ENCODE measurements at places on chromosomes 1 and 21.
A peak's percentile ranks its signal among the peaks of the same experiment; 100 is the strongest.

GRCh38 chr1:227372726-227373130 lies 54.4 kb upstream of the CDC42BPA start:
- DNase-seq, result no peak

DNA sequence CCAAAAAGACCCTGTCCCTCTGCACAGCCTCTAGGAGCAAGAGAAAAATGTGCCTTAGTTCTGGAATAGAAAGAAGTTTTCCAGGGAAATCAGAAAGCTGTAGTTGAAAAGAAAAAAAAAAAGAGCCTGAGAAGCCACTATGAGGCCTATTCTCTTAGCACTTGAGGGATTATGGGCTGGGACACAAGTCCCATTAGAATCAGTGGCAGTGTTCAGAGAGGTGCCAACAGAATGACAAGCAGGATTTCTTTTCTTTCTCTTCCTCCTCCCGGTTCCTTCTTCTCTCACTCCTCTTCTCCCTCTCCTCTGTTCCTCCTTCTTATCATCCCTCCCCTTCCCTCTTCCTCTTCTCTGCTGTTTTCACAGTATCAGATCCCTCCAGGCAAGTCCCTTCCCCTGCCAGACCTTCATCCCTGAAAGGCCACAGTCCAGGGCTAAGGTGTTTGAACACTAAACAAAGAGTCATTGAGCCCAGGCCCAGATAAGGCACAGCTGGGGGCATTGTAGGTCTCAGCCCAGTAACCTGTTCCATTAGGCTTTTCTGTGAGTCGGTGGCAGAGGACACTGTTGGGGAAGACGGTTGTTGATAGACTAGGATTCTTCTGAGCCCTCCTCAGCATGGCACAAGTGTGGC lies 64.7 kb upstream of the LPGAT1 start:
- DNase-seq, result no peak

DNA sequence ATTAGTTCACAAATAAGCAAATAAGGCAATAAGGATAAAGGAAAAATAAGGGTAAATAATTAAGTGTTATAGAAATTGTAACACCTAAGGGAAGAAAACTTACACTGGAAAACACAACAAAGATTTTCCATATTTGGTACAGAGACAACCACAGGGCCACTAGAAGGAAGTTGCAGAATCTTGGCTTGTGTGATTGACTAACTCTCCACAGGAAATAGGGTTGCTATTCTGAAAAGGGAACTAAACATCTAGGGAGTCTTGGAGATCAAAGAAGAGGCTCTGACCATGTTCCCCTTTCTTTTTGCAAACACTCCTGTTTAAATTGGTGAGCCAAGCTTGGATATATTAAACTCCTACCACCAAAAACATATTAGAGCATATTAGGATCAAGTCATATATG lies 59.1 kb downstream of the APCS start:
- no peak for DNase-seq

- DNase-seq, result no peak
Observed at GRCh38 chr1:153400244-153400643, 9.4 kb upstream of the S100A8 start.

- DNase-seq, result no peak
Observed at GRCh38 chr1:19973616-19974015, 5.8 kb downstream of the PLA2G2A start.

- no peak for DNase-seq
Observed at GRCh38 chr1:160999376-160999775, 21.6 kb downstream of the F11R start.

DNA sequence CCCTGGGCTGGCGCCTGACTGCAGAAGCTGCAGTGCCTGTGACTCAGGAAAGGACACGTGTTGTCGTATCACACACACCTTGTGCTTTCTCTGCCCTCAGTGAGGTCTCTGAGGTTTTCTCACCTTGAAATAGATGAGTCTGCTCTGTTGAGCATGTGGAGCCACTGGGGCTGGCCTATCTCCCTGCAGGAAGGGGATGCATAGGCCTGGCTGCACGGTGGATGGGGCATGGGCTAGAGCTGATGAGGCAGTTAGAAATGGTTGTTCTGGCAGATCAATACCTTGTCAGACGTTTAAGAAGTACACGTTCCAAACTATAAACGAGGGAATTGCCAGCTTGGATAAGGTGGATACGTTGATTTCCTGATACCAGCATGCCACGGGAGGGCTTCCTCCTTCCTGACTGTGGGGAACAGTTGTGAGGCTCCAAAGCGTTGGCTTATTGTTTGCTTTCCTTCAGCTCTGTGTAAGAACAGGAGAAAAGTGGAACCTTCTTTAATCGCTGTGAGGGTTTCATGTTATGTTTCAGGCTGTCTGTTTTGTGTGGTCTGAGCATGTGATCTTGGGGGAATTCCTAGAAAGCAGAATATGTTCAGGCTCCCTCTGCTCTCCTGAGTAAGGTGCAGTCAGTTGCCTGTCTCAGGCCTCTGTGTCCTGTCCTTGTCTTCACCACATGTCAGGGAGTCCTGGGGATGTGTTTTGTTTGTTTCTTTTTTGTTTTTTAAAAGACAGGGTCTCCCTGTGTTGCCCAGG lies 44.8 kb downstream of the PCNT start:
- no peak for DNase-seq

DNA sequence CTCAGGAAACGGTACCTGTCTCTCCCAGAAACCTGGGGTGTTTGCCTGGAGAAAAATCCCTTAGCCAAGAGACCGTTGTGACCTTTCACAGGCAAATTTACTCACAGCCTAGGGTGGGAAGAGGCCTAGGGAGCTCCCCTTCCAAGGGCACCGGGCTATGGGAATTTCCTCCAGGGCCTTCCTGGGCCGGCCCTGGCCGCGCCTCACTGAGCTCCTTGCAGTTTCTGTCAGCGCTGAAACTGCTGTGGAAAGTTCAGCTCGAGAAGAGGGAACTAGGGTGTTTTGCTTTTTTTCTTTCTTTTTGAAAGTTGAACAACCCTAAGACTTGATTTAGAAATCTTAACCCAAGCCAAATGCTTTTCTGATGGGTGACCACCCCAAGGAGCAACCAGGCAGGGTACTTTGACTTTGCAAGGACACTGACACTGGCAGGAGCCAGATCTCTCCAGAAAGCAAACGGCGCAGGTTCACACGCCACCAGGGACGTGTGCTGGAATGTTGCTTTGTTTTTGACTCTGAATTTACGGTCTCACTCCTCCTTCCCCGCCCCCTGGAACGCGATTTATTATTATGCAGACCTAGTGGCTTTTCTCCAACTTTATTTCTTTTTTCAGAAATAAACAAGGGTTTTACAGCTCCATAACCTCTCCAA lies 229.6 kb upstream of the JUN start:
- no peak for DNase-seq

GRCh38 chr21:37462087-37462861 lies 95.7 kb downstream of the DYRK1A start:
- DNase-seq, result no peak

- no peak for DNase-seq
Observed at GRCh38 chr1:26666855-26667254, 29.0 kb upstream of the ARID1A start.

DNA sequence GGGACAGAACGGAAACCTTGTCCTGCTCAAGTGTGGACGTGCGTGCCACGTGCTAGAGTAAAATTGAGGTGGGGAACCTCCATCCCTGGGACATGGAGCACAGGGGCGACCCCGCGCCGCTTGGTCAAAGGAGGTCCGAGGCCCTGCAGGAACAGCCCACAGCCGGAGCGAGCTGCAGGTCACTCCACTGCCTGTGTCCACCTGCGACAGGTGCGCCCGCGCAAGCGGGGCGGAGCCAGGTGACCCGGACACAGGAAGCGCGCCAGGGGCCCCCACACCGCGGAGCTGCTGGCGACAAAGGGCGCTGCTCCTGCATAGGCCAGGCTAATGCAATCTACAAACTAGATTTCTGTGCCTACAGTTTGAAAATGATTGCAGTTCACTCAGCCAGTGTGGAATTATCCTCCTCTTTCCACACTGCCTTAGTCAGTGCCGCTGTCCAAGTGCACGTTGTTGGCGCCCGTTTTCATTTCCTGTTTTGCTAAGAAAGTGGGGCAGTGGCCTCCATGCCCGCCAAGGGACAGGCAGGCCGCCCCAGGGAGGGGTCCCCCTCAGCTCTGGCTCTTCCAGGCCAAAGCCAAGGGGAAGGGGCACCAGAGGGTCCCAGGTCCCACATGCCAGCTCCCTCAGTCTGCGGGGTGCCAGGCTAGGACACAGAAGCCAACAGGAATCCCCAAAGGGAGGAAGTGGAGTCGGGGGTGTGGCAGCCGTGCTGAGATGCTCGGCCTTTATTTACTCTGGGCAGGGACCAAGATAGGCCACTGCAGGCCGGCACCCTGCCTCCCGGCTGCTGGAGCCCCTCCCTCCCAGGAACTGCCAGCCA lies 4.3 kb upstream of the NADK start:
- peak; percentile 33 for DNase-seq

- DNase-seq, result no peak
Observed at GRCh38 chr21:38807986-38808385, 2.3 kb downstream of the ETS2 start.

DNA sequence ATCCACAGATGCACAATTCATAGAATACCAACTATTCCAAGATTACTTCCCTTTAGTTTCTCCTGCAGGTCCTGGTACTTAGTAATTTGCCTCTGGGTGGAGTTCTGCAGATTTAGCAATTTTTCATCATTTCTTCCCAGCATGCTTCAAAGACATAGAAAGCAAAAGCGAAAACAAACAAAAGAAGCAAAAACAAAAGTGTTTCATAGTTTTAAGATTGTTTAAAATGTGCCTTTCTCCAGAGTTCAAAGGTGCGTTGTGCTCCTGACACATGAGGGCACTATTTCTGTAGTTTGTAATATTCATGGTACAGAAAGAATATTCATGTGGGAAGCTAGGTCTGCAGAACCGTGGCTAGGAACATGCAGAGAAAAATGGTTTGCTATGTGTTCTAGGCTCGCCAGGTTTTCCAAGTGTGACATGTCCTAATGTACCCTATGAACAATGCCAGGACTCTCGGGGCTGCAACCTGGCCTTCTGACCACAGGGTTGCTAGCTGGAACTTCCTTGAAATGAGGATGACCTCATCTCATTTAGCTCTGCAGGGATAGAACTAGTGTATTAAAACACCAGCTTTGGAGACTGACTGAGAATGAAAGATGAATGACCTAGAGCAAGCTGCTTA lies 30.0 kb upstream of the RCSD1 start:
- DNase-seq, result peak; percentile 53

- no peak for DNase-seq
Observed at GRCh38 chr1:109891930-109892329, 18.7 kb upstream of the CSF1 start.

DNA sequence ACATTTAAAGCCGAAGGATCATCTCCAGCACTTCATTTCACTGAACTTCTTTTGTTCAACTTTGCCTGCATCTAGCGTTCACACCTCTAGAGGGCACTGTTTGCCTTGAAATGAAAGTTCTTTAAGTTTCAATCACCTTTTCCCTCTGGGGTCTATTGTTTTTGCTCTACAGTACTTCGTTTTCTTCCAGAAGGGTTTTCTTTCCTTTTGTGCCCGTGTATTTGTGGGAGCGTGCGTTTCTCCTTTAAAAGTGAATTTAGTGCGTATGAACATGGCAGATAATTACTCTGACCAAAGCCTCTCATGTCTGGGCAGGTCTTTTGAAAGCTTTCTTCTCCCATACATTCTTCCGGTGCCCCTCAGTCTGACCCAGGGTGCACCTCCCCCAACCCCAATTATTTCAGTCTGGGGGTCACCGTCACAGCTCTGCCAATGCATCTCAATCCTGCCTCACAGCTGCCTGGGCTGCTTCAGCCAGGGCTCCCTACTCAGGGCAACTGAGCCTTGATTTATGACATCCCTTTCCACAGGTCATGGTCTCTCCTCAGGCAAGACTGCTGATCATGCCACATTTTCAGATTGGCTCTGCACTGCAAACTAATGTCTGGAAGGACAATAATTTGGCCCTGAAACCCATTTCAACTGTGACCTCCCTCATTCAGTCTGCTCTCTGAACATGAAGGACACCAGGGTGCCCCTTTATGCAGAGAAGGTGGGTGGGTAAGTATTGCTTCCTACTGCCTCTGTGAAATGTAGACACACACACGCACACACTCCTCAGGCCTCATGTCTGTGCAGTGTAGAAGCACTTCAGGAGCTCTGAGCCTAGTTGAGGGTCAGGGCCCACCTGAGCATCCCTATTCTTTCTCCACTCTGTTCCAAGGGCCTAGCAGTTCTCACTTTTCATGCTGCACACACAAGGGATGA lies 88.6 kb downstream of the NUF2 start:
- peak; percentile 24 for DNase-seq

- DNase-seq, result peak; percentile 76
Observed at GRCh38 chr1:245153081-245153551, 1.7 kb upstream of the KIF26B start.

GRCh38 chr1:168213349-168213748 lies 12.5 kb upstream of the SFT2D2 start:
- no peak for DNase-seq

- no peak for DNase-seq
Observed at GRCh38 chr1:92929461-92929860, 31.8 kb downstream of the DIPK1A start.

GRCh38 chr1:3775490-3776230 lies 3.1 kb downstream of the SMIM1 start:
- peak; percentile 84 for DNase-seq

DNA sequence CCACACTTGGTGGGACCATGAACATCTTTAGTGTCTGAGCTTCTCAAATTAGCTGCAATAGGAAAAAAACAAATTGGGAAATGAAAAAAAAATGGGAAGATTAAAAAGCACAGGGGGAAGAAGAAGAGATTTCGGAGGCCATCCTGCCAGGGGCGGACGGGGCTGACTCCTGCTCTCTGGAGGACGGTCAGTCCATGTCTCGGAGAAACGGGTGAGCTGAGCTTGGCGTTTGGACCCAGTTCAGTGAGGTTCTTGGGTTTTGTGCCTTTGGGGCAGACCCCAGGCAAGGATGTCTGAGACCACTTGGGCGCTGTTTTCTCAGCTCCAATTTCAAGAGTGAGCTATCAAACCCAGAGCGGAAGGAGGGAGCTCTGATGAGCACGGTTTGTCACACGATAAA lies 123.9 kb downstream of the PRDM2 start:
- no peak for DNase-seq

GRCh38 chr1:2882966-2883696 lies 81.6 kb upstream of the TTC34 start:
- DNase-seq, result no peak

Data from germinal center (tissue), 1 donor.